ENCODE measurements at places on chromosomes 13 and 19.

DNA sequence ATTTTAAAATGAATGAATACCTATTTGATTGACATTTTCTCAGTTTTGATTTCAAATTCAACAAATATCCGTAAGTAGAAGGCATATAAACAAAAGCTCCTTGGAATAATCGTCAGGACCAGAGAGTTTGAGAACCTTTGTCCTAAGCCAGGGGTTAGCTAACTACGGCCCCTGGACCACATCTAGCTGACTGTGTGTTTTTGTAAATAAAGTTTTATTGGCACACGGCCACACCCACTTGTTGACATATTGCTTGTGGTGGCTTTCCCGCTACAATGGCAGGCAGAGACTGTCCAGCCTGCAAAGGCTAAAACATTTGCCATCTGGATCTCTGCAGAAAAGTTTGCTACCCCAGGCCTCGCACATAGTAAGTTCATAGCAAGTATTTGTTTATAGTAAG, 83.4 kb downstream of the GNG7 start:
- no peak for DNase-seq

DNA sequence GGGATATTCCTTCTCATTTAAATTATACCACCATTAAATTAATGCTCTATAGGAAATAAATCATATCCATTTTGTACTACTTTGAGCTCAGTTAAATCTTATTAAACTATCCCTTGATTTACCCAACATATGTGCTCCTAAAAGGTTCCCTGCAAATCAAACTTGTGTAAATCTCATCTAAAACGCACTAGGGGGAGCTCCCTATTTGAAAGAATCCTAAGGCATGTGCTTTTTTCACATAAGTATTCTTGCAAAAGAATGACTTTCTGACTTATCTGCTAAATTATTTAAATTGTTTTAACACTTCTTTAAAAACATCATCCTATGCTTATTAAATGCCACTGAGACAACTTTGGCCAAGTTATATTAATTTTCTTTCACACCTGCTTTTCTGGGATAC, 7.9 kb downstream of the INTS6 start:
- peak; percentile 48 for DNase-seq

GRCh38 chr19:42282819-42283187, 13.8 kb downstream of the CIC start:
- DNase-seq: no peak

- no peak for DNase-seq
Observed at GRCh38 chr19:49398001-49398615, 10.1 kb downstream of the KASH5 start.

DNA sequence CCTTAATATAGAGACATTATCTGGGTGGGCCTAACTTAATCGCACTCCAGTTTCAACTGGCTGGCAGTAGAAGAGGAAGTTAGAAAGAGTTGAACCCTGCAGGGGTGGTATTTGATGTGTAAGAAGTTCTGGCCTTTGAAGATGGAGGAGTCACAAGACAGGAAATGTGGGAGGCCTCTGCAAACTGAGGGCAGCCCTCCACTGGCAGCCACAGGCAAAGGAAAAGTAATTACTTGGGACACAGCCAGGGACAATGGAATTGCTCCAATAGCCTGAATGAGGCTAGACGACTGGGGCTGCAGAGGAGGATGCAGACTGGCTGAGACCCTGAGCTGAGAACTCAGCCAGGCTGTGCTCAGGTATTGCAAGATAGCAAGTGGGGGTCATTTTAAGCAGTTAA, 703.3 kb upstream of the ARGLU1 start:
- no peak for DNase-seq

DNA sequence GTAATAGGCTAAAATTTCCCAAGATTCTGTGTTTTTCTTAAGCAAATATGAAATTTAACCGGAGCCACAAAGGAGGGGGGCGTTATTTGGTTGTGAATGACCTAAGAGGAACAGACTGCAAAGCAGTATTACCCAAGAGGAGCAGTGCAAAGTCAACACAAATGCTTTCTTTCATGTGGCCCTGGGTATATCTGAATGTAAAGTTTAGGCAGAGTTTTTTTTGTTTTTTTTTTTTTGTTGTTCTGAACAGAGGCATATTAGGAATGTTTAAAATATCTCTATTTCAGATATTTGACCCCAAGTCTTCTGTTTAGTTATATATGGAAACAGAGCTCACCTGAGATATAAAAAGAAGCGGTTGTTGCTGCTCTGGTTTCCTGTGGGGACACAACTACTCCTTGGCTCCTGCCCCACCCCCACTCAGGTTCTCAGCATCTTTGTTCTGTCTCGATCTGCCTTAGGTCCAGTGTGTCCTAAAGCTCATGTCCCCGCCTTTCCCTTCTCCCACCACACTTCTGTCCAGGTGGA, 220.7 kb downstream of the RFC3 start:
- DNase-seq: no peak

All from MV-4-11 (cell line).